ENCODE measurements at places on chromosomes 6 and 20.
A peak's percentile ranks its signal among the peaks of the same experiment; 100 is the strongest.

- no peak for DNase-seq
These were observed 724.1 kb downstream of the KIF16B start for GRCh38 chr20:15848995-15849610.

- DNase-seq, result no peak
These were observed 44.3 kb upstream of the IRF4 start for GRCh38 chr6:347232-347631.

- no peak for DNase-seq
These were observed 24.5 kb downstream of the ARID1B start for GRCh38 chr6:156801712-156802111.

- no peak for DNase-seq
These were observed 146.3 kb downstream of the JARID2 start for GRCh38 chr6:15392182-15392581.

GRCh38 chr6:70599187-70599586 lies 32.5 kb downstream of the SDHAF4 start:
- DNase-seq, result peak; percentile 53

DNA sequence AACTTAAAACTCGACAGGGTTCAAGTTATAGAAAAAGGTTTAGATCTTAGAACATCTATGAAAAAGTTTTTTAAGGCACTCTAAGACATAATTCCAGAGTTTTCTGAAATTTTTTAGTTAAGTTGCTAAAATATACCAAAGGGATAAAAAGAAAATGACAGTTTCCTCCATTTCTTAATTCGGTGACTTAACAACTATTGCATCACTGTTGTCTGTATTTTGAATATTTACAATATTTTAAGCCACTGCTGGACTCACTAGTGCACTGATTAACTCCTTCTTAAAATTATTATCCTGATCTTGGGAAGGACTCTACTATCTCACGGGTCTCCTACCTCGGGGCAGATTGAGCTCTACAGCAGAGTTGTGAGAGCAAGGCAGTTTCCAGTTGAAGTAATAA lies 91.0 kb downstream of the ADGB start:
- no peak for DNase-seq

- no peak for DNase-seq
These were observed 54.9 kb downstream of the PXDC1 start for GRCh38 chr6:3696525-3697088.

GRCh38 chr6:156741287-156742073 lies 35.7 kb upstream of the ARID1B start:
- no peak for DNase-seq

- no peak for DNase-seq
These were observed 3.7 kb downstream of the NRN1 start for GRCh38 chr6:6002848-6003620.

DNA sequence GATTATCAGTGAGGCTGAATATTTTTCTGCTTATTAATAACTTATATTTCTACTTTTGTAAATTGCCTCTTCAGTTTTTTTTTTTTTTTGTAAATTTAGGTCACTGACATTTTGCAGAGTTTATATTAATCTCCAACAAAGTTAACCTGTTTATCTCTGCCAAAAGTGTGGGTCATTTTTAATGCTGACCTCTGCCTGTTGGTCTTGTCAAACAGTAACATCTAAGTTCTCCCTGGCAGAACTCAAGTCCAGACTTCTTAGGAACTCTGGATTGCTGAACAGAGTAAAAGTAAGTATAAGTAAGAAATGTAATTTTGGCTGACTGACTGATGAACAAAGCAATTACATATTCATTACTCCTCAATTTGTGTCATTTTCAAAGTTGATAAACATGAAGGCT lies 83.9 kb downstream of the CD109 start:
- no peak for DNase-seq

DNA sequence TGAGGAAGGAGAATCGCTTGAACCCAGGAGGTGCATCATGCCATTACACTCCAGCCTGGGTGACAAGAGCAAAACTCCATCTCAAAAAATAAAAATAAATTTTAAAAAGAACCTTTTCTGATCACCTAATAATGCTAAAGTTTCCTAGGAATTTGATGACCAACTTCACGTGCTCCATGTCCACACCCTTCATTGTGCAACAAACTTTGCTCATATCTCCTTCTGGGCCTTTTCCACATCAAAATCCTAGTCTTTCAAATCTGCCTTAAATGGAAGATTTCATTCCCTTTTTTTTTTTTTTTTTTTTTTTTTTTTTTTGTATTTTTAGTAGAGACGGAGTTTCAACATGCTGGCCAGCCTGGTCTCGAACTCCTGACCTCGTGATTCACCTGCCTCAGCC lies 112.5 kb upstream of the LOC128125822 start:
- no peak for DNase-seq

GRCh38 chr6:82038631-82039030 lies 208.9 kb downstream of the IBTK start:
- no peak for DNase-seq

- peak; percentile 60 for DNase-seq
These were observed 48.9 kb downstream of the DUSP22 start for GRCh38 chr6:340991-341827.

GRCh38 chr6:124470803-124471202 lies 491.4 kb upstream of the RNF217 start:
- no peak for DNase-seq

DNA sequence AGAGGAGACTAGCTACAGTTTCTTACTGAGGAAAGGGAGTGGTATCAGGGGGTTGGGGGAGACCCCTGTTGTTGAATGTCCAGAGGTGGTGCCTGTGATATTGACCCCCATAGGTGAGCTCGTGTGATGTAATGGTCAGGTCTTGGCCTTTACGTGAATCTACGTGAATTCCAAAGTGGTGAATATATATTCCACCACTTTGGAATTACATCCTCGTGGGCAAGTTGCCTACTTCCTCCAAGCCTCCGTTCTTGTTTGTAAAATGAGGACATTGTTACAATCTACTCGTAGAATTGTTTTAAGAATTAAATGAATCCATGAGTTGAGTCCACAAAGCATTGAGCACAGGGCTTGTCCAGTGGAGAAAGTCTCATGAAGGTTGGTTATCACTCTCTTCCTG lies 47.3 kb downstream of the TSHZ2 start:
- no peak for DNase-seq

DNA sequence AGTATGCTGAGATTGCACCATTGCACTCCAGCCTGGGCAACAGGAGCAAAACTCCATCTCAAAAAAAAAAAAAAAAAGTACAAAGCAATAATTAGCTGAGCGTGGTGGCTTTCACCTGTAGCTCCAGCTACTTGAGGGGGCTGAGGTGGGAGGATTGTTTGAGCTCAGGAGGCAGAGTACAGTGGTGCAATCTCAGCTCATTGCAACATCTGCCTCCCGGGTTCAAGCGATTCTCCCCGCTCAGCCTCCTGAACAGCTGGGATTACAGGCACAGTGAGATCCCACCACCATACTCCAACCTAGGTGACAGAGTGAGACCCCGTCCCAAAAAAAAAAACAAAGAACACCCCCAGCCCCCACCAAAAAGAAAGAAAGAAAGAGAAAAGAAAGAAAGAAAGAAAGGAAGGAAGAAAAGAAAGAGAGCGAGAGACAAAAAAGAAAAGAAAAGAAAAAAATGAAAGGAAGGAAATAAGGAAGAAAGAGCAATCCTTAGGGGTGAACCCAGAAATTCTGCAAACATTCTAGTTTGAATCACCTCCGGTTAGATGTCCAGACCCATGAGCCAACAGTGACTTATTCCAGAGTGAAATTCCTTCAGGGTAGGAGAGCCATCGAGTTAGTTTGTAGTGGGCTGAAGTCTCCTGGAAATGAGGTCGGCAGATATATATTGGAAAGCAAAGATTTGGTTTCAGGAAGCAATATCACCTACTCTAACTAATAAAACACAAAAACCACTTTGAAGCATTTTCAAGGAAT lies 3.2 kb upstream of the RIPOR3 start:
- no peak for DNase-seq

DNA sequence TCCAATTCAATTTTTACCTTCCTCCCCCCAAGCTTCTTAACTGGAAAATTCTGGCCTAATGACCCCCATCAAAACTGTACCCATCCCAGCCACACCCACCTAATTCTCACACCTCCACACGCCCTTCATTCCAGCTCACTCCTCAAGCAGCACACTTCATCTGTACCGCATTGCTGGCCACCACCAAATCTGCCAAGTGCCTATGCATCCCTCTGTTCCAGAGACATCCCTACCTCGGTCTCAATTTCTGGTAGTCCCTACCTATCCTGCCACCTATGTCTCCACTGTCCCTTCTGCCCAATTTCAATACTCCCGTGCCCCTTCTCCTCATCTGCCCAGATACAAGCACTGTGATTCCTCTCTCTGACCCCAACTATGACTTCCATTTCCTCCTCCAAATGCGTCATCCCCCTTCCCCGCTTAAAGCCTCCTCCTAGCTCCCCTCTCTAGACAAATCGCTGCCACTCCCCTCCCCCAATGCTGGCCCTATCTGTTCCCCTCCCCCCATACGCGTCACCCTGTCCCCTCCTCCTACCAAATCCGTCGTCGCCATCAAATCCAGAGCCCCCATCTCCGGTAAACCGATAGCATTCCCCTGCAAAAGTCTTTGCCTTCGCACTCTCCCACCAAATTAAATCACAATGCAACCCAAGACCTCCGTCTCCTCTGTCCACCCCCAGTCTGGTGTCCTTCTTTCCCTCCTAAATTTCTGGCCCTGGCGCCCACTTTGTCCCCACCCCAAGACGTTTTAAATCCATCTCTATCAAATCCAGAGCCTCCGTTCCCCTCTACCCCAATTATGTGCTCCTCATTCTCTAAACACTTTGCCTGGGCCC lies 1.2 kb downstream of the MTCH1 start:
- DNase-seq, result peak; percentile 57

DNA sequence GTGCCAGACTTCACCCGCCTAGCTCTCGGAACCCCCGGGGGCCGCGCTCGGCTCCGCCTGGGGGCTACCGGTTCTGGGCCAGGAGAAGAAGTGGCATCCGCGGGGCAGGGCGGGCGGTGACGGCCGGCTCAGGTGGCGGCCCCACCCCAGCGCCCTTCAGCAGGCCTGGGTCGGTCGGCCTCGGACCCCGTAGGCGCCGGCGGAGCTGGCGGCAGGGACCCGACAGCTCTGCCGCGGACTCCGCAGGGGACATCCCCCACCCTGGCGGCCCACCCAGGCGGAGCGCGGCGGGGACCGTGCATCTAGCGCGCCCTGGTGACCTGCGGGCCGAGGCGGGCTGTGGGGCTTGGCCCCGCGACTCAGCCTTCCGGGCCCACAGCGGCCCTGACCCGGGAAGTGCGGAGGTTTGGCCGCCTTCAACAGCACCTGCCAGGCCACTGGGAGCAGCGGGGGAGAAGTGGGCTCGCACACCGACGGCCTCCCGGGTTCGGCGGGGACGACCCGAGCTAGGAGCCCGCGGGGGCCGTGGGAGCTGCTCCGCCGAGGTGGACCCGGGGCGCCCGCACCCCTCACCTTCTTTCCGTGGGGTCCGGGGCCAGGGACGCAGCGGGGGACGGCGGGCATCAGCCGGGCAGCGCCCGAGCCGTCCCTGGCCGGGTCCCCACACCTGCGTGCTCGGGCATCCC lies 87.1 kb downstream of the TMEM242 start:
- no peak for DNase-seq

DNA sequence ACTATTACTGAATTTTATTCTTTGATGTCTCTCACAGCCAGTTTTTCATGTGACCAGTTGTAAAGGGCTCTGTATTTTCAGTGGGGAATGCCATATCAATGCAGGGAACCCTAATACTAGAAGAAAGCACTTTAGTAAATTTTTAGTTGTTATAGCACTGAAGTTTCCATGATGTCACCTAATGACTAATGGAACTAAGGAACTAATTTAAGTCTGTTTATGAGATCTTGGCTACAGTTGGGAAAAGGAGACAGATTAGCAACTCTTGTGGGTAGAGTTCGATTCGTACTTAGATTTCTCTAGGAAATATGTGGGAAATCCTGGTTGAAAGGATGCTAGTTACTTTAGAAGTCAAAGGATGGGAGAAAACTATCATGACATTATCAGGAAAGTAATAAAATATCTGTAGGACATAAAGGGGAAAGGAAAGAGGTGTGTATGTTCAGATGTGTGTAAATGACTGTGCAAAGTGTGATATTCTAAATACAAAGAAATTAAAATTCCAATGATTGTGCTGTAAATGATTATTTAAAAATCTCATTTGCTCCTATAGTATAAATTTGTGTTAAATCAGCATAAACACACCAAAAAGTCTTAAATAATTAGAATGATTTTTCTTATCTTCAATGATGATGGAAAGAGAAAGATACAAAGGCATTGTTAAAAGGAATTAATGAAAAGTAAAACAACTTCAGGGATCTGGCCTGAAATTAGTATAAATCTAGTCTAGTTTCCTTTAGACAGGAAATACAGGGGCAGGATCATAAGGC lies 103.4 kb downstream of the LRRC1 start:
- DNase-seq, result no peak

DNA sequence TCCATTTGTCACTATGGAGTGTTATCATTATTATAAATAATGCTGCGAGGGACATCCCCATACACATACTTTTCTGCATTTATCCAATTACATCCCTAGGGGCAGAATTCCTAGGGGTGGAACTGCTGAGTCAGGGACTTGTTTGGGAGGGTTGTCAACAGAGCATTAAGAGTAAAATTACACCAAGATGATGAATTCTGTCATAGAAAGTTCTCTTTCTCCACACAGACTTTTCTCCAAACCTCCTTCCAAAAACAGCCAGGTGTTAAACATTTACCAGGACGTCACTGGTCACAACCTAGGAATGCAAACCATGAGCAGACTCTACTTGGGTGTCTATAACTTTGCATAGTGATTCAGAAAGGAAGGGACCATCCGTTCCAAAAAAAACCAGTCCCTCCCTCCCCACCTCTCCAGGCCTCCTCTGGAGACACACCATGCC lies 95.5 kb downstream of the PRND start:
- no peak for DNase-seq

DNA sequence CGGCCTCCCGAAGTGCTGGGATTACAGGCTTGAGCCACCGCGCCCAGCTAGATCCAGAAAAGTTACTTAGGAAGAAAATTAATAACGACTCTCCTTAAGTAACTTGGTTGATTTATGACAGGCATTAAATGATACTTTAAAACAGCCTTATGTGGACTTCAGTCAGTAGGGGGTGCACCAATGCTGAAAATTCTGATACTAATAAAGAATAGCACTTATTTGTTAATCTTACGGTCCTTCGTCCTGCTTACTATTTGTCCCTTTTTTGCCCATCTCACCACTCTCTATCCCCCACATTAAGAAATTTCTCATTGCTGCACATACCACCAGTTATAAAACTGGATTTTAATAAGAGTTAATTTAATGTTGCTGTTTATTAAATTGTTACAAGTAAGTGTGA lies 12.7 kb upstream of the PRELID3B start:
- peak; percentile 63 for DNase-seq

- DNase-seq, result peak; percentile 28
These were observed 19.0 kb downstream of the REM1 start for GRCh38 chr20:31494131-31494530.

GRCh38 chr6:51323056-51323455 lies 504.4 kb downstream of the TFAP2B start:
- no peak for DNase-seq

- DNase-seq, result no peak
These were observed 238.1 kb downstream of the LAMA2 start for GRCh38 chr6:129120856-129121638.

GRCh38 chr6:104559435-104560202 lies 300.1 kb downstream of the HACE1 start:
- no peak for DNase-seq
